GM03348 (cell line): ENCODE measurements at places on chromosomes 1 and 21.
A peak's percentile ranks its signal among the peaks of the same experiment; 100 is the strongest.

DNA sequence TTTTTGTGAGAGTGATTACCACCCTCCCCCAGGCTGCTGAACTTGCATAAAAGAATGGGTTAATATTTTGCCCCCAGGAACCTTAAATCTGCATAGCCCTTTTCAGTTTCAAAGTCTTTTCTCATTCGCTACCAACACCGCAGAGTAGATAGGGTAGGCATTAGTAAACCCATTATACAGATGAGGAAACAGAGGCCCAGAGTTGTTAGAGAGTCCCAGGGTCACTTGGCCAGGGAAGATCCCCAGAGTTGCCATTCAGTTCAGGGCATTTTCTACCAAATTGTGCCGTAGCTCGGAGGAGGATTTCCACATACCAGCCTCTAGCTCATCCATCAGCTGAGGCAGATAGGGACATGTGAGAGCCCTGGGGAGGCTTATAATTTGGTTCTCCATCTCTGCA is 40.5 kb downstream of the NEK2 start:
- no peak for DNase-seq

DNA sequence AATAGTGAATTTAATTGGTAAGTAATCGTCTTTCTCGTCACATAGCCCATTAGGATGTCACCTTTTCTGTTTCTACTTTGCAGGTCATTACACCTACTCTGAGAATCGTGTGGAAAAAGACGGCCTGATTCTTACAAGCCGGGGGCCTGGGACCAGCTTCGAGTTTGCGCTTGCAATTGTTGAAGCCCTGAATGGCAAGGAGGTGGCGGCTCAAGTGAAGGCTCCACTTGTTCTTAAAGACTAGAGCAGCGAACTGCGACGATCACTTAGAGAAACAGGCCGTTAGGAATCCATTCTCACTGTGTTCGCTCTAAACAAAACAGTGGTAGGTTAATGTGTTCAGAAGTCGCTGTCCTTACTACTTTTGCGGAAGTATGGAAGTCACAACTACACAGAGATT is 23.3 kb downstream of the PARK7 start:
- DNase-seq: no peak

- no peak for DNase-seq
Observed at GRCh38 chr1:154154534-154155191, at the start of gene NUP210L. TSS of gene NUP210L (minus strand) at chr1:154155073.

DNA sequence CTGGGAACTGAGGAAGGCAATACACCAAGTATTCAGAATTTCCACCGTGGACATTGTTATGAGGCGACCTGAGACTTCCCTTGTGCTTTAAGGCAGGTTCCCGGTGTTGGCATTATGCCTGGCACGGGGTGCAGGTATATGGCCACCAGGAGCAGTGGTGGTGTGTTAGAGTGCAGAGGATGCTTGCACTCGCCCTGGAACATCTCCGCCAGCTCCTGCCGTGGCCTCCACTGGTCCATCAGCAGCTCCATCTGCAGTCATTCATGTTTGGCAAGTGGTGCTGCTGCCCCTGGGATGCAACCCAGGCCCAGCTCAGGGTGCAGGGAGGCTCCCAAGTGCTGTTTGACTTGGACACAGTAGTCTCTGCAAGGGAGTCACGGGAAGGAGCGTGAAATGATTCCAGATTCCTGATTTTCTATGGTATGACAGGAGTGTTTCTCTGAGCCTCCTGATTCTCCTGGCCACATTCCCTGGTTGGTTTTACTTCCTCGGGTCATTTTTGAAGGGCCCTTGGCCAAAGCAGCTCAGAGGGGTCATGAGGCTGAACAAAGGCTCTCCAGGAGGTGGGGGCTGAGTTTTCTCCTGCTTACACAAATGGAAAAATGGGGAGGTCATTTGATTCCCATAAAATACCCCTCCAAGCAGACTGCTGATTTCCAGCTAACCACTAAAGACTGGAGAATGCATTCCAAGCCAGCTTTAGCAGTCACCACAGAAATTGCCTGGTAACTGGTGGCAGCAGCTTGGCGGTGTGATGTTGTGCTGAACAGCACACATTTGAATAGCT is 60.4 kb upstream of the PSEN2 start:
- peak; percentile 50 for DNase-seq

DNA sequence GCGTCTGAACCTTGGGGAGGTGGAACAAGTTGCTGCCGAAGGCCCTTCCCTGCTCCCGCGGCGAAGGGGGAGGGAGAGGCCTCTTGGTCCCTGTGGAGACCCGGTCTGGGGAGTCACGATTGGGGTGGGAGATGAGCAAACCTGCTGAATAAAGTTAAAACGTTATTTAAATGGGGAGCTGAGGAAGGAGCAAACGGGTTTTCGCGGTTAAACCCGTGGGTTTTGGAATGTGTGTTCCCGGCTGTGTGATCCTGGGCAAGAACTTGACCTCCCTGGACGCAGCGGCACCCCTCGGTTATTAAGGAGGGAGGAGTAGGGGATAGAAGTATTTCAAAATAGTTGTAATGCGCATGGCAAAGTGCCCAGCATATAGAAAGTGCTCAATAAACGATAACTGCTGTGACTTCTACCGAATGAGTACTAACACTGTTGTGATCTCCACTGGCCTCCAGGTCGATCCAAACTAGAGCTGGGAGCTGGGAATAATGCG is 3.4 kb downstream of the FAM110D start:
- DNase-seq: no peak

DNA sequence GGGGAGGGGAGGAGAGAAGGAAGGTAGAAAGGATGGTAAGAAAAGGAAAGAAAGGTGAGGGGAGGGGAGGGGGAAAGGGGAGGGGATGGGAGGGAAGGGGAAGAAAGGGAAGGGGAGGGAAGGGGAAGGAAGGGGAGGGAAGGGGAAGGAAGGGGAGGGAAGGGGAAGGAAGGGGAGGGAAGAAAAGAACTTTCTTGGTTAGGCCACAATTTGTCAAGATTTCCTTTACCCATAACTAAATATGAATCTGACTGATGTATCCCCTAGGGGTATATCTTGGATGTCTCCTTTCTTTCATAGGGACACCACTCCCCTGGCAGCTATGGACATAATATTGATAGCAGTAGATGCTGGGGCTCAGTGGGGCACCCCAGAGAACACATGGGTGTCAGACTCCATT is 54.4 kb upstream of the PRELP start:
- no peak for DNase-seq

DNA sequence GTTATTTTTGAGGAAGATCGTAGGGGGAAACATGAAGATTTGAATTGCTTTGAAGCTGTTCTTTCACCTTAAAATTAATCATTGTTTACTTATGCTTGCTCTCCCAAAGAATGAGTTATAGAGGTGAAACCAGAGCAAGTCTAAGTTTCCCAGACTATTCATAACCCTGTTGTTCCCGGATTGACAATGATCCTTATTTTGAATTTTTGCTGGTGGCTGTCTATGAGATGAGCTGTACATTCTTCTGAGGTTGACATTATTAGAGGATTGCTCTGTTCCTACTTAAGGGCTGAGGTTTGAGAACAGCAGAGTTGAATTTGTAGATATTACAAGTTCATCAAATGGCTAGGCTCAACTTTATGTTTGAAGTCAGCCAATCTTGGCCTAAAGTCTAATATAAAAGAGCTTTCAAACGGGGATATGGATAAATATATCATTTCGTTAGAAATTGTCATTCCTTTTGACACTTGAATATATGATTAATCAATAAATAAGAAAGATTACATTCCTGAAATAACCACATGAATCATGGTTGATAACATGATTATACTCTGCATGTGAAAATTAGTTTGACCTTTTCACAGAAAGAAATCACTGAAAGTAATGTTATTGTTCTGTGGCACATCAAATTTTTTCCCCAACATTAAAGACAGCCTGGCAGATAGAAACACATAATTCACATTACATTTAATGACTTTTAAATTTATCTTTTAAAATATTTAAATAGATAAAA is 19.1 kb upstream of the PDE4B start:
- DNase-seq: no peak

DNA sequence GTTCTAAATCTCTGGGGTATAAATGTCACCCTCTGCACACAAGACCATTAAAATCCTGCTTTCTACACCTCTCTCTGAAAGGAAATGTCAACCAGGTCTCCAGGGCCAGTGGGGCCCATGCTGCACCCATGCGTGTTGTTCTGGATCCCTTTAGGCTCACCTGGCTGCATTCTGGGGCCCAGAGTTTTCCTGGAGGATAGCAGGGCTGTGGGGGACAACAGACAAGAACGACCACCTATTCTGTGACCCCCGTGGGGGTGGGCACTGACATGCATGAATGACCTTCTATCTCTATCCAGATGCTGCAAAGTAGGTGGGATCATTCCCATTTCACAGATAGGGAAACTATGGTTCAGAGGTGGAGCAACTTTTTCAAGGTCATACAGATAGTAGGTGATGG is 41.6 kb downstream of the TNNT2 start:
- DNase-seq: no peak

DNA sequence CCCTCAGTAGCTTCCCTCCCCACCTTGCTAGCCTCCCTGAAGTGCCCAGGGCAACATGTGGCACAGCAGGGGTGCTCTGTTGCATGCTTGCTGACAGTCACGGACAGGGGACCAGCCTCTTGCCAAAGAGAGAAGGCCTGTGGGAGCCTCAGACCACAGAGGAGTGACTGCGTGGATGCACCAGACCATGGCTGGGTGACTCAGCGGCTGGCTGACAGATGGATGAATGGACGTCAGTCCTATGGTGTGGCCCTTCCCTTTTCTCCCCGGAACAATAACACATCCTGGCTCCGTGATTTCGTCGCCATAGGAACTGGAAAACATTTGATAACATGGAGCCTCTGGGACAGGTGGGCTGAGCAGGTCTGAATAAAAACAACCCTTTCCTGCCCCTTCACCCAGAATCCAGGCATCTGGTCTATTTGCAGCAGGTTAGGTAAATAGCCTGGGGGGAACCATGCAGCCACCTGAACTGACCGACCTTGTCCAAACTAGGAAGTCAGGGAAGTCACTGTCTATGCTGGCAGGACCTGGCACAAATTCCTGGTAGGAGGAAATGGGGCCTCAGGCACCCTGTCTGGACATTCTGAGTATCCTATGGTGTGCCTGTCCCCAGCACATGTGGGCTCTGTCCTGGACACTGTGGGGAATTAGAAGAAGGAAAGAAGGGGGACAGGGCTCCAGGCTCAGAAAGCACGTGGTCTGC is 53.3 kb downstream of the NENF start:
- peak; percentile 78 for DNase-seq

DNA sequence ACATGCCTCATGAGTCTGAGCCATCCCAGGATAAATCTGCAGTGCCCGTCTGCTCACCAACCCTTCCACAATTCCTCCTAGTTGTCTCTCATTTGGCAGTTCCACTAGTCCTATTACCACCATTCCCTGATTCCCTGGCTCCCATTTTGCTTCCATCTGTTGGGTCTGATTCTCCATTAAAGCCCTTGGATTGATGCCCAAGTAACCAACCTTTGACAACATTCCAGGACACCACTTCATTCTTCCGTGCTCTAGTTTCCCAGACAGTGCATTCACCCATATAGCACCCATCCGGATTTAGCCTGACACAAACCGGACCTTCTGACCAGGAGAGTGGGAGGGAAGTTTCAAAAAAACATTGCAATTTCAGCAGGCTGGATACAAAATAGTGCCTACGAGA is 189.4 kb upstream of the PALMD start:
- peak; percentile 6 for DNase-seq

GRCh38 chr21:34603710-34604057 is 11.2 kb downstream of the RCAN1 start:
- no peak for DNase-seq

GRCh38 chr1:216670118-216670883 is 52.9 kb downstream of the ESRRG start:
- DNase-seq: peak; percentile 7

DNA sequence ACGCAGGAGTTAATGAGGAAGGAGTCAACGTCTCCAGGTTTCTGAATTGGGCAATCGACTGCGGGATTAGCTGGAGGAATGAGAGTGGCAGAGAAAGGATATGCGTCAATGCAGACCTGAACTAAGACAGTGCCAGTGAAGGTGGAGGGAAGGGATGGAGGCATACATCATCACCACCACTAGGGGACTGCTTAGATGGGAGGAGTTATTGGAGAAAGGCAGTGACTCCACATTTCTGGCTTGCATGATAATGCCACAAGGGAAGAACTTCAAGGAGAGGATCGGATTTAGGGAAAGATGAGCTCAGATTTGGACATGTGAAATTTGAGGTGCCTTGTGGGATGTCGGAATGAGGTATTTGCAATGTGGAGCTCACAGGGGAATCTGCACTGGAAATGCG is 17.5 kb downstream of the VASH2 start:
- DNase-seq: peak; percentile 60

DNA sequence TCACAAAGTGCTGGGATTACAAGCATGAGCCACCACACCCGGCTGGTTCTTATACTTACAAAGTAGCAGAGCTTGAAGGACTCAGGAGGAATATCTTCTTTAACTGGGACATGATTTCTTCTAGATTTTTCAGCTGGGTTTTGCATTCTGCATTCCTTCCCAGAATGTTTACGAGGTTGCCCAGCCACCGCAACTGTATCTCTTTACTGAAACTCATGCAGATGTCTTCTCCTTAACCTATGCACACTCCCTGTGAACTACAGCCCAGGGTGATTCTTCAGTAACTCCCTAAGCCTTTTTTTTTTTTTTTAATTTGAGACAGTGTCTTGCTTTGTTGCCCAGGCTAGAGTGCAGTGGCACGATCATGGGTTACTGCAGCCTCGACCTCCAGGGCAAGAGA is 8.7 kb upstream of the DOP1B start:
- DNase-seq: no peak

- DNase-seq: no peak
Observed at GRCh38 chr21:37484535-37485474, 118.2 kb downstream of the DYRK1A start.
